Activated naive CD8-positive, alpha-beta T cell treated with anti-CD3 and anti-CD28 coated beads, Interleukin-2, amount 50 U/mL, for 24 hours (primary cell): ENCODE measurements at places on chromosomes 6 and 20.
A peak's percentile ranks its signal among the peaks of the same experiment; 100 is the strongest.

- H3K27ac ChIP-seq = no peak overlapping the region
- no peaks in the 10 kb centered on the region for H3K36me3 ChIP-seq
- no peaks in the 10 kb centered on the region for H3K27me3 ChIP-seq
- peaks cover 5% of the 10 kb centered on the region for H3K4me1 ChIP-seq
- H3K4me3 ChIP-seq = no peak overlapping the region
Measured at GRCh38 chr20:16390991-16391390, 182.3 kb downstream of the KIF16B start.

DNA sequence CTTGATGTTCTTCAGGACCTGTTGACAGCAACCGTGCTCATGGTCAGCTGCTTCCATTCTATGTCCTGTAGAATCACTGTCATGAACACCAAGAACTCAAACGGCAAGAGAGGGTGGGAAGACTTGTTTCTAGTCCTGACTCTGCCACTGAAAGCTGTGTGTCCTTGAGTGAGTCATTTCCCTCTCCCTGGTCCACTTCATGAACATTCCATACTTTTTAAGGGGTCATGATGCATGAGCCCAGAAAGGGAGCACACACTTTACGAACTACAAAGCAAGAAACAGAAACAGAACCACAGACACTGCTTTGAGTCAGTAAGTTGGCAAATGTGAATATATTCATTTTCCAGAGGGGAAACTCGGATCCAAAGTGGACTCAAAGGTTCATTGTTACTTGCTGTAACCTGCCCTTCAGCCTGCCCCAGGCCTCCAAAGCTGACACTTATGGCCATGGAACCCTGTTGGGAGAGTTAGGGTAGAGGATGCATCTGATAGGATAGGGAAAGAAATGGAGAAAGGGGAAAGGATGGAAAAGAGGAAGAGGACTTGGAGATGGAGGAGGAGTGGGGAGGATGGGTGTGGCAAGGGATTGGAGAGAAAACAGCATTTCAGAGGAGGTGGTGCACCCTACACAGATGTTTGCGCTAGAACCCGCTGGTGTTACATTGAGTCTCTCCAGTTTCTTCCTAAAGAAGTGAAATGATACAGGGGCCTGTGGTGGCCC lies 129.8 kb downstream of the FOXO3 start:
- H3K27ac ChIP-seq = no peak overlapping the region
- H3K4me3 ChIP-seq = no peak overlapping the region
- peaks cover 2% of the 10 kb centered on the region for H3K36me3 ChIP-seq
- no peaks in the 10 kb centered on the region for H3K27me3 ChIP-seq
- no peak for DNase-seq
- H3K4me1 ChIP-seq = peaks cover 8% of the 10 kb centered on the region

DNA sequence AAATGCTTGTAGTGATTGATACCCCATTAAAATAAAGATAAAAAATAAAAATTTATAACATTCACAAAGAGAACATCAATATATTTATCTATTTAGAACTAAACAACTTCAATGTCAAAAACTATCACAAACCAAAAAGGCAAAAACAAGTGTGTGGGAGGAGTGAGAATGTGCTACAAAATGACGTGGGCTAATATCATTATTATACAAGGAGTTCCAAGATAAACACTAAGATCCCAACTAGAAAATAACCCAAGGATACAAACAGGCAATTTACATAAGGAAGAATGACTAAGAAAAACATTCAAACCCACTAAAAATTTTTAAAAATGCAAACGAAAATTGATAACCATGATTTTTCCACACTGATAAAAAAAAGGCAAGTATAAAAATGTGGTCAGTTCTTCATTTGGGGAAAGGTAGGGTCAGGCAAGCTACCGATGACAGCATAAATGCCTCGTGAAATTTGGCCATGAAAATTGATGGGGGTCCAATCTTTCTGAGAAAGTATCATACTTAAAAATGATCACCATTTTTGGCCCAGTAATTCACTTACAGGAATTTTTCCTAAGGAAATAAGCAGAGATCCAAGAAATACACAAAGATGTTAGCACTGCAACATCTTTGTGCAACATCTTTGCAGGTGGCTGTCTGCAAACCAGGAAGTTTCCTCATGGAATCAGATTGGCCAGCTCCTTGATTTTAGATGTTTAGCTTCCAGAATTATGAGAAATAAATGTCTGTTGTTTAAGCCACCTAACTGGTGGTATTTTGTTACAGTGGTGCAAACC lies 140.2 kb downstream of the TMEM200A start:
- no peak for DNase-seq
- H3K4me3 ChIP-seq = no peak overlapping the region
- peaks cover 26% of the 10 kb centered on the region for H3K4me1 ChIP-seq
- H3K27ac ChIP-seq = no peak overlapping the region

DNA sequence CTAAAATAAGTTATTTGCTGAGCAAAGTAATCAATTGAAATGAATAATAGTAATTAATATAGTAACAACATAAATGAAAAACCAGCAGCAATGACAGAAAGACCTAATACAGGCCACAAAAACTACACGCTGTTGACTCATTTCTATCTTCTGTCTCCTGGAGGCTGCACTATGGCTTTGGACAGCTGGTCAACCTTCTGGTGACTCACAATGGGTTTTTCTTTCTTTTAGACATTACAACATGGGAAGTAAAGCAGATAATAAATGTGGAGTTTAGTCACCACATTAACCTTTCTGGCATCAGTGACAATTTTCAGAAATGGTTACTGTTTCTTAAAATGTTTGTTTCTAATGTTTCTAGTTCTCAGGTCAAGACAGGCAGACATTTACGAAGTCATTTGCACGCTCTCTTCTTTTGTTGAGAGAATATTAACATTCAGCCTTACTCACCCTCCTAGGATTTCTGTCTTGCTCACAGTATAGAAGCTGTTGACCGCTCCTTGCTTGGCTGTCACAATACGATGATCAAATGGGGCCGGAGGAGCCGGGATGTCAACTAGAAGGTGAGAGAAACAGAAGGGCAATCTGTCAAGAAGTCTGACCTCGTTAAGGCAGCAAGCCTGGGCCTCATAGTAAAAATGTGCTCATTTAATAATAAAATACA lies 62.2 kb downstream of the MYLK4 start:
- no peaks in the 10 kb centered on the region for H3K27me3 ChIP-seq
- DNase-seq = no peak
- H3K4me3 ChIP-seq = no peak overlapping the region
- no peaks in the 10 kb centered on the region for H3K4me1 ChIP-seq
- peak overlapping the region; percentile 26 for H3K27ac ChIP-seq

GRCh38 chr6:101516578-101516977 lies 123.1 kb downstream of the GRIK2 start:
- no peaks in the 10 kb centered on the region for H3K4me1 ChIP-seq

DNA sequence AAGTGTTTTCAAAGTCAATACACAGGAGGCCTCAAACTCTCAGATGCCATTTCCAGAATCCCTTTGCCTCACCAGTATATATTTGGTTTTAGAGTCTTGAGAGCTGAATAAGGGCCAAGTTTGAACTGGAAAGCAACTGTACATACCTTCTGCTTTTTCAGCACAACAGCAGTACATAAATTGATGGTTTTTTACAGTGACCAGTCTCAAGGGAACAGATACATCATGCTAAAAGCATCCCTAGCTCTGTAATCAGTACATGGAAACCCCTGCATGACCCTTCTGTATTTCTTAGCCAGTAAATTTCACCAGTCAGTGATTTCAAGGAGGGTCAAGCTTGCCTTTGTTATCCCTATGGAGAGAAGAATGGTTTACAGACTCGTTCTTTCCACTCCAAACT lies 40.6 kb upstream of the ECHDC1 start:
- no peak overlapping the region for H3K27ac ChIP-seq
- H3K36me3 ChIP-seq = no peaks in the 10 kb centered on the region
- H3K27me3 ChIP-seq = peaks cover 3% of the 10 kb centered on the region
- DNase-seq = no peak

- peaks cover 14% of the 10 kb centered on the region for H3K4me1 ChIP-seq
- DNase-seq = peak; percentile 57
- H3K27ac ChIP-seq = peak within 1 kb of the TSS; percentile 40
Measured at GRCh38 chr6:39934131-39934757, at the start of gene MOCS1. Gene MOCS1, minus strand, starts transcription at chr6:39934462. Its CDS starts 45 bp downstream, at chr6:39934417.

DNA sequence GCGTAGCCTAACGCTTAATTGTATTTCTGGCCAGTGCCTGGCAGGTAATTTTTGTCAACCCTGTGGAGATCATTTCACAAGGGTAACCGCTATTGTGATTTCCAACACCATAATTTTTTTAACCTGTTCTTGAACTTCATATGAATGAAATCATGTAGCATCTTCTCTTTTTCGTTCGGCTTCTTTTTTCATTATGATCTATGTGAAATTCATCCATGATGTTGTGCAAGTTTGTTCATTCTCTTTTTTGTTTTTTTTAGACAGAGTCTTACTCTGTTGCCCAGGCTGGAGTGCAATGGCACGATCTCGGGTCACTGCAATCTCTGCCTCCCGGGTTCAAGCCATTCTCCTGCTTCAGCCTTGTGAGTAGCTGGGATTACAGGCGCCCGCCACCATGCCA lies 42.5 kb upstream of the TGM3 start:
- H3K36me3 ChIP-seq = no peaks in the 10 kb centered on the region
- H3K4me1 ChIP-seq = no peaks in the 10 kb centered on the region
- H3K27me3 ChIP-seq = peaks cover 37% of the 10 kb centered on the region
- no peak for DNase-seq
- no peak overlapping the region for H3K27ac ChIP-seq

GRCh38 chr20:57663681-57664451 lies 43.6 kb upstream of the ZBP1 start:
- no peaks in the 10 kb centered on the region for H3K36me3 ChIP-seq
- DNase-seq = no peak
- H3K4me1 ChIP-seq = peaks cover 5% of the 10 kb centered on the region
- H3K27me3 ChIP-seq = no peaks in the 10 kb centered on the region
- H3K27ac ChIP-seq = no peak overlapping the region
- no peak overlapping the region for H3K4me3 ChIP-seq

- H3K4me3 ChIP-seq = no peak overlapping the region
- H3K4me1 ChIP-seq = peaks cover 14% of the 10 kb centered on the region
- H3K27ac ChIP-seq = no peak overlapping the region
- DNase-seq = no peak
- H3K27me3 ChIP-seq = no peaks in the 10 kb centered on the region
- peaks cover 4% of the 10 kb centered on the region for H3K36me3 ChIP-seq
Measured at GRCh38 chr20:33784225-33784624, 26.9 kb upstream of the CHMP4B start.

- peaks cover 8% of the 10 kb centered on the region for H3K27me3 ChIP-seq
- no peak for DNase-seq
- H3K27ac ChIP-seq = no peak overlapping the region
- H3K4me3 ChIP-seq = no peak overlapping the region
- no peaks in the 10 kb centered on the region for H3K4me1 ChIP-seq
- peaks cover 3% of the 10 kb centered on the region for H3K36me3 ChIP-seq
Measured at GRCh38 chr20:56202493-56203077, 45.9 kb upstream of the MC3R start.

DNA sequence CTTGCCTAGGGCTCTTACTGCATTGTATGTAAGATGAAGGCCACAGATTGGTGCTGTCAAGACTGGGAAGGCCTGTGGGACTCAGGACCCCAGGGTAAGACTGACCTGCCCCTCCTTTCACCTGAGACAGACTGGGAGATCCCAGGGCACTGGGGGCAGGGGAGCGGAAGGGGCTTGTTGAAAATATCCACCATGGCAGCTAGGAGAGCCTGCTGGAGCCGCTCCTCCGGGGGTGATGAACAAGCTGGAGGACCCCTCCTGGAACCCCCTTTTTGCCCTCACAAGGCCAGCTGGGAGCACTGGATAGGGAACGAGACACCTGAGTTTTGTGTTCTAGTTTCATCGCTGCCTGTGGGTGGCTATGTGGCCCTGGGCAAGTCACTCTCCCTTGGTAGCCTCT lies 9.2 kb upstream of the SDCBP2 start:
- no peak overlapping the region for H3K27ac ChIP-seq
- DNase-seq = no peak
- H3K4me3 ChIP-seq = no peak overlapping the region
- H3K4me1 ChIP-seq = peaks cover 28% of the 10 kb centered on the region
- H3K27me3 ChIP-seq = no peaks in the 10 kb centered on the region
- H3K36me3 ChIP-seq = peaks cover 9% of the 10 kb centered on the region

GRCh38 chr6:119727504-119728219 lies 378.1 kb upstream of the MAN1A1 start:
- H3K27me3 ChIP-seq = no peaks in the 10 kb centered on the region
- no peak overlapping the region for H3K4me3 ChIP-seq
- no peaks in the 10 kb centered on the region for H3K4me1 ChIP-seq
- no peak overlapping the region for H3K27ac ChIP-seq
- DNase-seq = no peak
- H3K36me3 ChIP-seq = no peaks in the 10 kb centered on the region

GRCh38 chr6:37602346-37602745 lies 95.3 kb downstream of the MDGA1 start:
- no peaks in the 10 kb centered on the region for H3K4me1 ChIP-seq
- peaks cover 11% of the 10 kb centered on the region for H3K27me3 ChIP-seq
- no peak overlapping the region for H3K27ac ChIP-seq
- H3K4me3 ChIP-seq = no peak overlapping the region
- DNase-seq = no peak

GRCh38 chr6:107563694-107564588 lies 74.0 kb downstream of the SOBP start:
- H3K36me3 ChIP-seq = no peaks in the 10 kb centered on the region
- H3K4me3 ChIP-seq = no peak overlapping the region
- no peaks in the 10 kb centered on the region for H3K4me1 ChIP-seq

- H3K36me3 ChIP-seq = peaks cover 56% of the 10 kb centered on the region
- no peak overlapping the region for H3K4me3 ChIP-seq
- no peak for DNase-seq
- H3K27ac ChIP-seq = no peak overlapping the region
Measured at GRCh38 chr6:149461670-149462069, 23.1 kb downstream of the ZC3H12D start.

DNA sequence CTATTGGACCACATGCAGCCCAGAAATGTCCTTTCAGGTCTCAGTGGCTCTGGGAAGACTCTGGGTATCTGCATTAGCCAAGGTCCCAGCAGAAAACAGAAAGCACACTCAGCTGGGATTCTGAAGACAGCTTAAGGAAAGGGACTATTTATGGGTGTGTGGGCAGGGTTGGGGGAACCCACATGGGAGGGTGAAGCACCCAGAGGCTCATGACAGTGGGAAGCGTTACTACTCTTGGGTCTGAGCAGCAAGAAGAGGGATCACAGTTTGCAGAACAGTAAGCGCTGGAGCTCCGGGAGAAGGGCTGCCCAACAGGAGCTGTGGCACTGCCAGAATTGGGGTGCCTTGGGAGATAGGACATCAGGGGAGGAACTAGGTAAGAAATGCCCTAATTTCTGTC lies 12.4 kb upstream of the CDC5L start:
- H3K36me3 ChIP-seq = no peaks in the 10 kb centered on the region
- peaks cover 6% of the 10 kb centered on the region for H3K27me3 ChIP-seq
- no peak for DNase-seq

- no peak for DNase-seq
- no peak overlapping the region for H3K4me3 ChIP-seq
- H3K36me3 ChIP-seq = no peaks in the 10 kb centered on the region
- no peaks in the 10 kb centered on the region for H3K4me1 ChIP-seq
Measured at GRCh38 chr6:63553208-63553607, 19.1 kb upstream of the LOC128125822 start.

GRCh38 chr6:37493661-37493995 lies 6.1 kb downstream of the CCDC167 start:
- no peak overlapping the region for H3K27ac ChIP-seq
- H3K4me1 ChIP-seq = peaks cover 97% of the 10 kb centered on the region
